DMS53 (cell line): ENCODE measurements at places on chromosomes 2 and 18.

- DNase-seq: peak; percentile 59
Observed at GRCh38 chr2:172096626-172097547, 5.8 kb downstream of the DLX2 start.

DNA sequence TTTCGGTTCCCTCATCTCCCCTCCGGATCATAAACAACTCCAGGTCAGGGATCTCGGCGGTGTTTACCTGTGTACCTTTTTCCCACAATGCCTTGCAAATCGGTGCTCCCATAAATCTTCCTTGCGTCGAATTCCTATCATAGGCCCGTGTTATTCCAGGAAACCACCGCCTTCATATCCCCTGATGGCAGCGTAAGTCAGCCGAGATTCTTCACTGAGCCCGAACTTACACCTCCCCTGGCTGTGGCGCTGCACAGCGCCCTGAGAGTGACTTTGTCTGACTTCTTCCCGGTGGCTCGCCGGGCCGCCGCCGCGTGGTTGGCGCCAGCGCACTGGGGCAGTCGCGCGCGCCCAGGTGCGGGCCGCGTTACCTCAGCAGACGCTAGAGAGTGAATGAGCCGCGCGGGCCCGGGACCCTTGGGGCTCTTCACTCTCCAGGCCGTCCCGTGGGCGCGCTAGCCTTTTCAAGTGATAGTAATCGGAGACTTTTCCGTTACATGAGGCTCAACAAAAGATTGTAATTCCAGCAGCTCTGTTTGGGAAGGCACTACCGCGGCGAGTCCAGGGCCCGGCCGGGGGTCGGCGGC is 101.6 kb downstream of the SPTBN1 start:
- DNase-seq: peak; percentile 91

GRCh38 chr2:28583899-28584553 is 88.2 kb downstream of the PLB1 start:
- peak; percentile 88 for DNase-seq

GRCh38 chr18:34600158-34600557 is 109.9 kb upstream of the DTNA start:
- DNase-seq: no peak

DNA sequence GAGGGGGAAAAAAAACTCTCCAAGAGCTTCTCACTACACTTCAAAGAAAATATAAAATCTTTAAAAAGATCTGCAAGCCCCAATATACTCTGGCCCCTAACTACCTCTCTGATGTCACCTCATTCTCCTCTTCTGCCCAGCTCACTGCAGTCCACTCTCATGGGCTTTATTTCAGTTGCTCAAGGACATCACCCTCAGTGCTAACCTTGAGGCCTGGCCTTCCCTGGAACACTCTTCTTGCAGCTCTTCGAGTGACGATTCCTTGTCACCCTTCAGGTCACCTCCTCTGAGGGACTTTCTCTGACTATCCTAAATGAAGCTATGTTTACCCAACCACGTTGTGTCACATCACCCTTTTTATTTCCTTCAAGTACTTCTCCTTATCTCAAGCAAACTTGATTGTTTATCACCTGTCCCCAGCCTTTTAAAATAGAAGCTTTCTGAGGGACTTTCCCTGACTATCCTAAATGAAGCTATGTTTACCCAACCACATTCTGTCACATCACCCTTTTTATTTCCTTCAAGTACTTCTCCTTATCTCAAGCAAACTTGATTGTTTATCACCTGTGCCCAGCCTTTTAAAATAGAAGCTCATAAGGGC is 10.4 kb downstream of the RTTN start:
- no peak for DNase-seq

DNA sequence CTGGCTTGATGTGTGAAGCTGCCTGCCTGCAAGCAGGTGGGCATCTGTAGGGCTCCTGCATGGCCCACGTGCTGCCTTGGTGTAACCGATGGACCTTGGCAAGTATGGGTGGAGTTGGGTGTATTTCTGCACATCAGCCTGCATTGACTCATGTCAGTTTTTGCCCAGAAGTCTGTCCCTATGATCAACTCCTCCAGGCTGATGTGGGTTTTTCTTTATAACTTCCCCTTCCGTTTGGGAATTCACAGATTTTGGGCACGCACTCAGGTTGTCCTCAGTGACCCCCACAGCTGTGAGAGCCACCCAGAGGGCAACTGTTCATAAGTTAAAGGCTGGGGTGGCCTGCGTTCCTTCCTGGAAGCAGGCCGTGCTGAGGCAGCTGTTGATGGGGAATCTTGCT is 123.3 kb downstream of the NCK2 start:
- DNase-seq: no peak

- no peak for DNase-seq
Observed at GRCh38 chr2:223549215-223549614, 52.9 kb downstream of the SCG2 start.

- DNase-seq: no peak
Observed at GRCh38 chr18:22052405-22053105, 116.8 kb upstream of the GATA6 start.

DNA sequence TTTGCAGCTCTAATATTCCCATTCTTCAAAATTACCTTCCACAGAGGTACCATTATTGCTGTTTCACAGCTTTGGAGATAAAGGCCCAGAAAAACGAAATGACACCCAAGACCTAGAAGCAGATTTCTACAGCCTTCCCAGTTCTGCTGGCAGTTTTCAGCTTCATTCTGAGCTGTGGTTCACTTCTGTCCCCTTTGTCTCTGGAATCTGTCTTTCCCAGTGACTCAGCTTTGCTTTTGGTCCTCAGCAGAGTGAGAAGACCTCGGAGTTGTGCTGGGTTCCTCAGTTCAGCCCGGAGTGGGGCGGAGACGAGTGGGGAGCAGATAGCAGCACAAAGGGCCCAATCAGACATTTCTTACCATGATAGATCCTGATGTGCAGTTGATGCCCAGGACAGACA is 180.7 kb upstream of the CXCR4 start:
- no peak for DNase-seq

DNA sequence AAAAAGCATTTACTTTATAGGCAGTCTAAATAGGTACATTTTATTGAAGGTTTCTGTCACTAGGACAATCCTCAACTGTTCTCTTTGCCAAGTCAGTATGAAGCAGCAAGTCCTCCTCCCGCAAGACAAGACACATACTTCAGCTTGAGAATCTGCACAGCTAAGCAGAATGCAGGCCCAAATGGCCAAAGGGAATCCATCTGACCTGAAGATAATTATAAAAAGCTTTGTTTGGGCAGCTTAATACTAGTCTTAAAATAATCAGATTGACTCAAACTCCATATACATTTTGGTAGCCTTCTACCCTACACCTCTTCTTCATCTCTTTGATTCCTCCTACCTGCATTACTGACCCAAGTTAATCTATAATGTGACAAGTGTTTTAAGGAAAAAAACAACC is 1.8 kb downstream of the LANCL1 start:
- no peak for DNase-seq

DNA sequence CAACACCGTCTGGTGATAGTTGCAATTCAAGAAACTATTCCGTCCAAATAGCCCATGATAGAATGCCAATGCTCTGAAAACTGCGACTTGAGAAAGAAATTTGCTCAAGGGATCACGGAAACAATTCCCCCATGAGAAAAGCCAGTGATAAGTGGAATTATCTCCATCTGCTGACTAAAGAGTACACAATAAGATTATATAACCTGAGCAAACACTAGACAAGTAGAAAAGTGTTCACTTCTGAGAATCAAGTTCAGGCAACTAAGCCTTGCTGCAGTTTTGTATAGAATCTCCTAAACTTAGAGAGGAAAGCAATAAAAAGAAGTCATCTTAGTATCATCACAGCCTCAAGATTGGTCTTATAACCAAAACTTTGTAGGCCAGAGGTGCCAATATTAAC is 336.3 kb upstream of the NRXN1 start:
- peak; percentile 28 for DNase-seq

DNA sequence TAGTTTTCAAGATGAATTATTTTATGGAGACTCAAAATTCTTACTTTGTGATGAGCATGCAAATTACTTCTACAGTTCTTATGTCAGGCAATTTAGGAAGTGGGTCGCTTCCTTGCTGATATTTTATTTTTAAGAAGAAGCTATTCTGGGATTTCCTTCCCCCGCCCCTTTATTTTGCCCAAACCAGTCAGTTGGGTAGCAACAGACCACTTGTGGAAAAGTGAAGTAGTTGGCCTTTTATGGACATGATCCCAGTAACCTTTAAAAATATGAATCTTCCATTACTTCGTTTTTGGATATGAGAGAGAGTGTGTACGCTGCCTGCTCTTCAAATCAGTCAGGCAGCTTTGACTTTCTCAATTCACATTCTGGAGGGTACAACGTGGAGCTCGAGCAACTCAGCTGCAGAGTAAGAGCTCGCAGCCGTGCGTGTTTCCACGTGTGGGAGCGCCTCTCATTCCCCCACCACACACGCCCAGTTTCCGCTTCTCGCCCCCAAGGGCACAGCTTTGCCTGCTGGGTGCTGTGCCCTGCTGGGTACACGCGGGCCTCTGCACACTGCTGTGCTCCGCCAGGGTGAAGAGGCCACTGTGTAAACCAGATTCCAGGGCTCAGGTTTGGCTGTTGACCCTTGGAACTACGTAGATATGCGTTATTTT is 92.6 kb downstream of the ITGB1BP1 start:
- DNase-seq: no peak

DNA sequence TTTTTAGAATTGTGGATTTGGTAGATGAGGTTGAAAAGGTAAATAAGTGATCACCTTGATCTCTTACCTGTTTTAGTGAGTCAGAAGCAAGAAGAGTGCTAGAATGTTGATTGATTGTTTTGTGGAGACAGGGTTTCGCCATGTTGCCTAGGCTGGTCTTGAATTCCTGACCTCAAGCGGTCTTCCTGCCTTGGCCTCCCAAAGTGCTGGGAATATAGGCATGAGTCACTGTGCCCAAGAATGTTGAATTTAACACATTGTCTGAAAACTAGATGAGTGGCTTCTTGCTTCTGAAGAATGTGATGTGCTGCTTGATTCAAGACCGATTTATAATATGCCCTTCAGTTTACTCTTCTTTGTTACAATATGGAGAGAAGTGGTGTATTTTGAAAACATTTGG is 121.3 kb downstream of the FMNL2 start:
- no peak for DNase-seq

- DNase-seq: no peak
Observed at GRCh38 chr2:160664603-160665140, 171.1 kb upstream of the RBMS1 start.

DNA sequence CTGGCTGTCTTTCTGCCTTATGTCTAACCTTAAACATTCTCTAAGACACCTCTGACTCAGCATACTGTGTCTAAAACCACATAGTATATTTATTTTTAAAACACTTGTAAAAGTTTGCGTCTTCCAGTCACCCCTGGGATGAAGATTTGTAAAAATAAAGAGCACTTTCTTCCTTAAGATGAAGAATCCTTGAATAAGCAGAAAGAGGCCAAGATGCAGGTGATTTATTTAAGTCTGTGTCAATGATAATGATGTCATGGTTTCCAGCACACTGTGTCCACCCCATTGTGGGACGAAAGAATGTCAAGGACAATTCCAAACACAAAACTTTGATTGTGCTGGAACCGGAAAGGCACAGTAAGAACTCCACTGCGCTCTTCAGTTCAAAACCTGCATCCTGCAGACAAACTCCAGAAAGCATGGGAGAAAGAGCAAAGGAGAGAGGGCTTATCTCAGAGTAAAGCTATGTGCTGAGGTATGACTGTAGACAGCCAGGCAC is 92.9 kb downstream of the ZEB2 start:
- no peak for DNase-seq

DNA sequence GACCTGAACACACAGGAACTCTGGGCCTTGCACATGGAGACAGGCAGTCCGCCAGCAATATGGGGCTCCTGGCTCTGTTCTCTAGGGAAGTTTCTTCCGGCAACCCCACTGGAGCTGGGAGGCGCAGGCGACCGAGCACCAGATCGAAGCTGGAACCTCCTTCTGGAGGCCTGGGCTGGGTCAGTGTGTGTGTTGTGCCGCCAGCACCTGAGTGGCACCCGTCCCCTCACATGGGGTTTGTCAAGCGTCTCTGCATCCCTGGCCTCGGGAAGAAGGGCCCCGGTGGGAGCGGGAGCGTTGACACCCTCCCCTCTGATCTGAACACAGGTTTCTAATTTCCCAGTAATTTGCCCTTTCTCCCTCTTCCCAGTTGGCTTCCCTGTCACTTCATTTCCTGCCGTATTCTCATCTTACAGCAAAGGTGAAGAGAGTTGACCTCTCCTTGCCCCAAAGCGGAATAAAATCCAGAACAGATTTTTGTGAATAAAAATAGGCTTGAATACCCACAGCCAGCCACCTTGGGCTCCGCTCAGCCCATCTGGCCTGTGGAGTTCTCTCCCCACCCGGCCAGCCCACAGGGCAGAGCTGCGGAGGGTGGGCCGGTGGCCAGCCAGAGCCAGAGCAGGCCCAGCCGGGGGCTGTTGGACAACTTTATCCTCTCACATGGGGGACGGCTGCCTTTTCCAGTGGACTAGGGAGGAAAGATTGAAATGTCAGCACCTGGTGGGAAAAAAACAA is 85.9 kb downstream of the APOB start:
- DNase-seq: no peak

DNA sequence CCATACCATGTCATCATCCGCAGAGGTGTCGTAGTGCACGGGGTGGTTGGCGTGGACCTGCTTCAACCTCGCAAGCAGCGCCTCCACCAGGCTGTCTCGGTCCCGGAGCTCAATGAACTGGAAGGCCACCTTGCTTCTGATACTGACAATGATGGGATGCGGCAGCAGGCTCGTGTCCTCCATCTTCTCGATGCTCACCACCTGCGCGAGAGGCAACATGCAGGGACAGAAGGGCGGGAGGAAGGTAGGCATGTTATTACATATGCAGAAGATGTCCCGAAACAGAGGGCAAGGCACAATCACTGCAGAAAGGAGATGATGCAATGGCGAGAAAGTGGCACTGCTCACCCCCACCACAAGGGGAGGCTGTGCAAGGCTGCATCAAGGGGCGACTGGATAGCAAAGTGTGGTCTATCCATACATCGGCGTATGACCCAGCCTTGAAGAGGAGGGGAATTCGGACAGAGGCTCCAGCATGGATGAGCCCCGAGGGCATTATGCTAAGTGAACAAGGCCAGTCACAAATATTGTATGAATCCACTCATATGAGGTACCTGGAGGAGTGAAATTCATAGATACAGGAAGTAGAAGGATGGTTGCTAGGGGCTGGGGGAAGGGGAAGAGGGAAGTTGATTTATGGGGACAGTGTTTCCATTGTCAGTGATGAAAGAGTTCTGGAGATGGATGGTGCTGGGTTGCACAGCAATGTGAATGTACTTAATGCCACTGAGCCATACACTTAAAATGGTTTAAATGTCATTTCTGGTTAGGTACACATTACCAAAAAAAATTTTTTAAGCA is 36.6 kb downstream of the RPL31 start:
- peak; percentile 75 for DNase-seq

DNA sequence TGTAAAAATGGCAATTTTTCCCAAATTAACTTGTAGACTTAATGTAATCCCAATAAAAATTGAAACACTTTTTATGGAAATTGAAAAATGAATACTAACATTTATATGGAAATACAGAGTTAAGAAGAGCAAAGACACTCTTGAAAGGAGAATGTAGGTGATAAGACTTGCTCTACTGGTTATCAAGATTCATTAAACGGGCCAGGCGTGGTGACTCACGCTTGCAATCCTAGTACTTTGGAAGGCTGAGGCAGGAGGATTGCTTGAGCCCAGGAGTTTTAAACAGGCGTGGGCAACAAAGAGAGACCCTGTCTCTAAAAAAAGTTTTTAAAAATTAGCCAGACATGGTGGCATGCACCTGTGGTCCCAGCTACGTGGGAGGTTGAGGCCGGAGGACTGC is 29.5 kb upstream of the ZNF396 start:
- DNase-seq: peak; percentile 46

- DNase-seq: no peak
Observed at GRCh38 chr2:191270306-191271161, 25.3 kb downstream of the MYO1B start.

- DNase-seq: no peak
Observed at GRCh38 chr18:37529863-37530262, 35.7 kb downstream of the CELF4 start.
